Fibroblast of the aortic adventitia (primary cell): ENCODE measurements at places on chromosomes 16 and 17.

GRCh38 chr16:71297341-71297634 is 8.1 kb upstream of the CMTR2 start:
- peak; percentile 7 for DNase-seq

DNA sequence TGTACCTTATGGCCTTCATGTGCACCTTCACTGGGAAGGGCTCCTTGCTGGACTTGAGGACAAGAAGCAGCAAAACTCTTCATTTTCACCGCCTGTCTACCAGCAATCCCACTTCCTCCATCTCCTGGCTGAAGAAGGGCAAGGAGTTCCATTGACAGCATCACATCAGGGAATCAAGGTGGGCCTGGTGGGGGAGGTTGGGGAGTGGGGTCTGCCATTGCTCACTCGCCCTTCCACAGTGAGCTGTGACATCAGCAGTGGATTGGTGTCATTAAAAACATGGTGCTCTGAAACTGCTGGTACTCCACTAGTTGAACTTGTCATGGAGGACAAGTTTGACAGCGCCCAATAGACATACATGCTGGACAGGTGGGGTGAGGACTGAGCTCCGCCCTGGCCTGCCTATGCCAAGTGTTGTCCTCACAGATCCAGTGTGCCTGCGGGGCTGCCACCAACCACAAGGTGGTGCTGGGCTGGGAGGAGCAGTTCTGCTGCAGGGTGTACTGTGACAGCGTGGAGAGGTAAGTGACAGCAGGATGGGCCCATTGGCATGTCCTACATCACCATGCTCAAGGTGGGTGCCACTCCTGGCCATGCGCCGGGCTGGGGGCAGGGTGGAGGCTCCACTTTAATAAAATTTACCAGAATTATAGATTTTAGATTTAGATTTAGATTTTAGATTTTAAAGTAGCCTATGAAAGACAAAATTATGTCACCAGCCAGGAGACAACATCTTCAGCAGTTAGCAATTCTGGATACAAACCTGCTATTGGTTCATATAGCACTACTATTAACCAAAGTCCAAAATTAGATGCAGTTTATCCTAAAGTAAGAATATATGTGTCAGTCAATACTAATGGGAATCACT is 1729.1 kb downstream of the TP53TG3F start:
- DNase-seq = no peak

DNA sequence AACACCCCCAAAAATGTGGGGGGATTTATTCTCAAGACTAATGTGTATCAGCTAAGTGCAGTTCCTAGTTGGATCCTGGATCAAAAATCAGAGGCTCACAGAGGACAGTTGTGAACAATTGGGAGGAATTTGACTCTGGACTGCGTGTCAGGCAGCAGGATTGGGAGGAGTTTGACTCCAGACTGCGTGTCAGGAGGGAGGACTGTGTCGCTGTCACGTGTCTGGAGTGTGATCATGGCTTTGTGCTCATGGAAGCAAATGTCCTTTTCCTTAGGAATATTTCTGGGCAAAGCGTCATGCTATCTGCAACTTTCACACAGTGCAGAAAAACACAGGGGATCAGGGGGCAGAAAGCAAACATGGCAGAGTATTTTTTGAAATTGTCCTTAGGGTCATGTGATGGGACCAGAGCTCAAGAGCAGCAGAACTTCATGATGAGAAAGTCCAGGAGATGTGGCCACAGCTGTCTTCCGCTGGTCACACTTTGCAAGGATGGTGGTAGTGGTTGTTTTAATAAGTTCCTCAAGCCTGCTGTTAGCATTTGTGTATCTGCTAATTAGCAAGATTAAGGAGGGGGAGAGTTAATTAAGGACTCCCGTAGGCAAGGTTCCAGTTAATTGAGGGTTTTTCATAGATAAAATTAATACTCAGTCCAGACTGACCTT is 122.0 kb upstream of the CHMP6 start:
- DNase-seq = peak; percentile 21

DNA sequence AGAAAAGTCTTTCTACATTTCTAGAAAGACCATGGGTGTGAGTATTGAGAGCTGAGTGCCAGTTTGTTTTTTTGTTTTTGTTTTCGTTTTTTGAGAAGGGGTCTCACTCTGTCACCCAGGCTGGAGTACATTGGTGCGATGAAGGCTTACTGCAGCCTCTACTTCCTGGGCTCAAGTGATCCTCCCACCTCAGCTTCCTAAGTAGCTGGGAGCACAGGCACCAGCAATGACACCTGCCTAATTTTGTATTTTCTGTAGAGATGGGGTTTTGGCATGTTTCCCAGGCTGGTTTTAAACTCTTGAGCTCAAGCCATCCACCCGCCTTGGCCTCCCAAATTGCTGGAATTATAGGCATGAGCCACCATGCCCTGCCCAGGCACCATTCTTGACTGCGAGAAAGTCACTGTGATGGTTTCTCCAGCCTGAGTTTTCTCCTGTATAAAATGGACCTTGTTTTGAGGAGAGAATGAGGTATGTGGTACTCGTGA is 673.8 kb downstream of the MAF start:
- DNase-seq = no peak

DNA sequence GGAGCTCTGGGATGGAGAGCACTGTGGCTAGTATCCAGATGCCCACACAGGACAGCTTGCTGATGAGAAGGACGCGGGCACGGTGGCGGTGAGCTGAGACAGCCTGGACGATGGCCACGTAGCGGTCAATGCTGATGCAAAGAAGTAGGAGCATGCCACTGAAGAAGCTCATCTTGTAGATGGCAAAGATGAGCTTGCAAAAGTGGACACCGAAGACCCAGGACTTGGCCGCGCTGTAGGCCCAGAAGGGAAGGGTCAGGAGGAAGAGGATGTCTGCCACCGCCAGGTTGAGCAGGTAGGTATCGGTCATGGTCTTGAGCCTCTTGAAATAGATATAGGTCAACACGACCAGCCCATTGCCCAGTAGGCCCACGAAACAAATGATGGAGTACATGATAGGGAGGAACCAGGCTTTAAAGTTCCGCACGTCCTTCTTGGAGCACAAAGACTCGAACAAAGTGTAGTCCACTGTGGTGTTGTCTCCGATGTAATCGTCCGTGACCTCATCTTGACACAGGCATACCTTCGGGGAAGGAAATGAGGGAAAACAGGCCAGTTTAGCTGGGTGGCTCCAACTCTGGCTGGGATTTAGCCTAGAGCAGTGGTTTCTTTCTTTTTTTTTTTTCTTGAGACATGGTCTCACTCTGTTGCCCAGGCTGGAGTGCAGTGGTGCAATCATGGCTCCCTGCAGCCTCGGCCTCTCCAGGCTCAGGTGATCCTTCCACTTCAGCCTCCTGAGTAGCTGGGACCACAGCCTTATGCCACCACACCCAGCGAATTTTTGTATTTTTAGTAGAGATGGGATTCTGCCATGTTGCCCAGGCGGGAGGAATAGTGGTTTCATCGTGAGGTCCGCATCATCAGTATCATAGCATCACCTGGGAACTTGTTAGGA is 9.7 kb downstream of the CCR7 start:
- DNase-seq = no peak
